ENCODE measurements at places on chromosomes 2 and 18.

- DNase-seq = no peak
These were observed 60.0 kb upstream of the OTOS start for GRCh38 chr2:240200230-240201051.

GRCh38 chr2:175003875-175004729, 1.1 kb downstream of the CHN1 start:
- DNase-seq = no peak

GRCh38 chr2:219851169-219851568, 223.7 kb downstream of the SLC4A3 start:
- DNase-seq = no peak

GRCh38 chr2:1339388-1340140, 73.7 kb upstream of the TPO start:
- no peak for DNase-seq

DNA sequence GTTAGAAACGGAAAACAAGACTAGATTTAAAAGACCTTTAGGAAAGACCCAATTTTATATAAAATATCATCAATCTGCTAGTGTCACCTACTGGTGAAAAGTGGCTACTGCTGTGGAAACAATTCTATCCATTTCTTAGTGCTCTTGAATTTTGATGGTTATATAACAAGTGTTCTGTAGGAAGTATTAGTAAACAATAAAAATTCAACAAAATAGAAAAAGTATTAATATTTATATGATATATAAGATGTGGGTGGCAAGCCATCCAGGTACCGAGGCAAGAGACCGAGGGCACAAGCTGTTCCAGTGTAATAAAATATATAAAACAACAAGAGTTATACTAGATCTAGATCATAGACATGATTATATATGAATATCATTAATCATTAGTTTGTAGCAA, 6.2 kb upstream of the TMEM87B start:
- no peak for DNase-seq

DNA sequence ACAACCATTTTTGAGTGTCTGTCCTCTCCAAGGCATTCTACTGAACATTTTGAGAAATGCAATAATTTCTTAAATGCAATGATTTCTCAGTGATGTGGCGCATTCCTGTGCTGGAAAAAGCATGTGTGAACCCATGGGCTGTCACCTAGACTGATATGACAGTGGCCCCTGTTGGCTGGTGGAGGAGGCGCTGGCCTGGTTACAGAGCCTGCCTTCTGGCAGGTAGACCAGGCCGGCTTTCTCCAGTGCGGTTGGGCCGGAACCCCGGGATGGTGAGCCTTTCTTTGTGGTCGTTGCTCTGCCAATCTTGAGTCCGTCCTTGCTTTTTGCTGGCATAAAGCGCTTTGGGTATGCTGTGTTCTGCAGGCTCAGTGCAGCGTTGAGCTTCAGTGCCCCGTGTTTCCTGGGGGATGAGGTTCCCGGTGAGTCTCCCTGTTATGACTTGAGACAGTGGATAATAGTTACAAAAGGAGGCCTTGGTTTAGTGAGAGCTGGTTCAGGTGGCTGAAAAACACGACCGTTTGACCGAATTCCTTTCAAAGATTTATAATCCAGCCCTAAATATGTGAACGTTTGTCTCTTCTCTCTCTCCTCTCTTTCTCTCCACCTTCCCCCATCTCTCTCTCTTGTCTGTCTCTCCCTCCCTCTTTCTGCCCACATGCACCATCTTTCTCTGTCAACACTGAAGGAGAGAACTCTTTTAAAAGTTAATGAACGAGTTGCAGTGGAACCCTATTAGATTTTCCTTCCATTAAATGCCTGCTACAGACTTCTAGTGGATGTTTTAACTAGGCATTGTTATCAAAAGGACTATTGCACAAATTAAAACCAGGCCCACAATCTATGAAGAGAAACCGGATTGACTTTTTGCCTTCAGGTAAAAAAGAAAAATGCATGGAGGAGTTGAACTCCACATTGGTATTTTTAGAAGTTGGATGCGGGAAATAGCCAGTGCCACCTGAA, 34.0 kb downstream of the TSHZ1 start:
- no peak for DNase-seq

DNA sequence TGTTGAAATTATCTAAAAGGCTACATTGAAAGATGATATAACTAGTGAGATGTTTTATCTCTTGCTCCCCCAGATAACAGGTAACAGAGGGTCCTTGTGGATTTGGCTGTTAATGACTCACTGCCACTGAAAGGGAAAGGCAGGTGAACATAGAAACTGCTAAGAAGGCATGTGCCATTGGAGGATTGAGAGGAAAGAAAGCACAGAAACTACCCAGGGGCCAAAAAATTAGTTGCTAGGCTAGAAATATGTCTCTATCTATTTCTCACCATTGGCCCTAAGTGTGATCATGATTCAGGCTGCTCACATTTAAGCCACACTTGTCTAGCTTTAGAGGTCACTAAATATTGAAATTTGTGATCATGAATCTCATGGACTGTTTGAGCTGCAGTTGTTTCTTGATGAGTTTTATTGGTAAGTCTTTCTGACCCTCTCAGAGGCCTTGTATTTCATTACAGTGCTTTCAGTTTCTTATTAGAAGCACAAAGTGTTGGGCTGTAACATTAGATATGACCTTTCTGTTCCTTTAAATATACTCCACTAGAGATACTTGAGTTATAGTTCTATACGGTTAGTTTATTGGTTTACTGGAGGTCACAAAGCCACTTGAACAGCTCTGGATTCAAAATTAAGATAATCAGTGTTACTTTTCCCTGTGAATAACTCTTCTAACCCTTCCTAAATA, 26.2 kb downstream of the NAB1 start:
- DNase-seq = no peak

GRCh38 chr2:54839461-54840255, 116.2 kb downstream of the EML6 start:
- DNase-seq = no peak

DNA sequence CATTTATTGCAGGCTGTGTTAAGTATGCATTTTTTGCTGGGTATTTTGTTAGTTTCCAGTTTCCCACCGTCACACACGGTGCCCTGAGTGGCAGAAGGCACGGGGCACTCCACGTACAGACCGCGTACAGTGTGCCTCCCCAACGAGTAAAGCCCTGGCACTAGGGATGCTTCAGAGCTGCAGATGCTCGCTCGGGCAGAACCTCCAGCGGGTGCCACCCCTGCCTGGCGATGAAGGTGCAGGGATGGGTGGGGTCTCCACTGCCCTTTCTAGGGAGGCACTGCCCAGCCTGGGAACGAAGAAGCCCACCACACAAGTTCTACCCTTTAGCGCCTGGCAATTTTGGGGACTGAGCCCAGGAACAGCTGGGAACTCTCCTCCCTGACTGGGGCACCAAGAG, 4.1 kb downstream of the GREB1 start:
- no peak for DNase-seq

DNA sequence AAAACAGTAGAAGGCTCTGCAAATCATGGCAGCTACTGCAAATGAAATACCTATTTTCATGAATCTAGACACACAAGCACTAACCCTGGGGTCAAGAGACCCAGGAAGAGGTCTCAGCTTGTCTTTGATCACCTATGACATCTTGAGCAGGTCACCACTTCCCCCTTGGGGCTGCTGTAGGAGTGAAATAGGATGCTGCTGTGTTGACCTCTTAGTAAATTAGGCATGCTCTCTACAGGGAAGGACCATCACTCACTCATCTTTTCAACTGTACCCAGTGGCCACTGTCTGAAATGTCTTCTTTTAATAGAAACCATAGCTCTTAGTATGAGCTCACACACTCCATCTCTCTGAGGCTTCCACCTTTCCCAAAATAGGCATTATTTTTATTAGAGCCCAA, 83.8 kb downstream of the NCK2 start:
- DNase-seq = no peak
